Activated CD8-positive, alpha-beta memory T cell treated with anti-CD3 and anti-CD28 coated beads for 48 hours (primary cell): ENCODE measurements at places on chromosomes 2 and 18.

- no peak for DNase-seq
Measured at GRCh38 chr2:228847684-228848083, 423.4 kb downstream of the PID1 start.

DNA sequence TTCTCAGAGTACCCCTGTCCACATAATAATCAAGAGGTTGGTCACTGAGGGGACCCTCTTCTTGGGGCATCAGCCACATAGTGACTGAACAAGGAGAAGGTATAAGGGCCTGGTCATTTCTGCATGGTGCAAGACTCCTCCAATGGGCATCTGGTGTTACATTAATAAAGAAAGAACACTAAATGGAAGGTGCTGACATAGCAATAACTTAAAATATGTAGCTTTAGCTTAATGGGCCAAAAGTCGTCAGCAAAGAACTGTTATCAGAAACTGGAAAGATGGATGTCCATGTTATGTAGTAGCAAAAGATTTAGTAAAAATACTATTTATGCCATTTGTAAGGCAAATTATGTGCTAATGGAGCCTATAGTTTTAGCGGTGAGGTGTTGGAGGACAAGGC, 916.5 kb upstream of the SOX11 start:
- DNase-seq, result no peak

GRCh38 chr2:139427164-139427563, 647.0 kb upstream of the NXPH2 start:
- DNase-seq, result no peak

- no peak for DNase-seq
Measured at GRCh38 chr2:186946896-186947467, 98.0 kb upstream of the ZSWIM2 start.

- no peak for DNase-seq
Measured at GRCh38 chr2:158544998-158545397, 88.2 kb downstream of the PKP4 start.

- no peak for DNase-seq
Measured at GRCh38 chr2:238908960-238909951, 61.4 kb downstream of the TWIST2 start.

GRCh38 chr18:21303445-21303844, 61.4 kb downstream of the GREB1L start:
- DNase-seq, result no peak

DNA sequence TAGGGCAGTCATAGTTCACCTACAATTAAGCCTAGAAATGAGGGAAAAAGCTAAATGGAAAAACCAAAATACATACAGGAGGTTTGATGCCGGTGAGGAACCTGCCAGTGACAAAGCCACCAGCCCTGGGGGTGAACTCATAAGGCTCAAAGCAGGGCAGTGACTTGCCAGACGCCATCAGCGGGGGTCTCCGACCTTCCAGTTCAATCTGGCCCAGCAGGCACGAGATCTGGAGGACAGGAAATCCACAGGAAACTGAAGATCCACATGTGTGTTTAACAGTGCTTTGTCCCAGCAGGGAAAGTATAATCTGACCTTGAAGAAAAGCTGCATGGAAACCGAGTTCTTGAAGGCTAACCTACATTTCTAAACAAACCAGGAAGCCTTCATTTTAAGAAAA, 60.1 kb downstream of the POLR1A start:
- no peak for DNase-seq

DNA sequence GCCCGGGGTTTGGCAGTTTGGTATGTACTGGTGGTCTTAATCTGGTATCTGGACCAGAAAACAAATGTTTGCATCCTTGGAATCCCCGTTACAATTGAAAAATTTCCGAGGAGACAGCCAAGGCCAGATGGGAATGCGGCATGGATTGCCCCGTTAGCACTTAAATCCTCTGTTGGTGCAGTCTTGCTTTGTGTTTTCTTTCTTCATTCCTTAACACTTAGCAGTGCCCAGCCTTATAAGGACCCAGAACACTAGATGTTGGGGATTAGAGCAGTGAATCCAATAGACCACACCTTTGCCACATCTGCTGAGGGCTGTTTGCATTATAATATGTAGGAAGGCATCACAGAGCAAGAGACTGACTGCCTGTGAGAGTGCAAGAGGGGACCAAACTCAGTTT, 12.8 kb upstream of the ZNF532 start:
- no peak for DNase-seq

GRCh38 chr18:63443829-63444228, 21.6 kb upstream of the VPS4B start:
- DNase-seq, result no peak

GRCh38 chr2:148282201-148282600, 261.3 kb downstream of the MBD5 start:
- DNase-seq, result no peak

DNA sequence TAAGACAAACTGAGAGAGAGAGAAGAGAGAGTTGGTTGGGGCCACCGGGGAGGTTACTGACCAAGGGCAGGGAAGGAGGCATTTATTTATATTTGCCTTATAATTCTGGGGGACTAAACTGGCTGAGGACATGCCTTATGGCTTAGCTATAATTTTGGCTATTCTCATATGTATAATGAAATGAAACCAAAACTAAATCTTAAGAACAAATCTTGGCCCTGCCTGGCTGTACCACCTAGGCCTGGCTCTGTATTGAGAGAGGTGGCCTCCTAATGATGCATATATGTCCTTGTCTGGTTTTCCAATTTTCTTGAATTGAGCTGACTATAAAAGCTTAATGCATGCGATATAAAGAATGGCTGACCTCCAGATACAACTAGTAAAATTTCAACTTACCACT, 3.5 kb upstream of the PPP1CB start:
- DNase-seq, result no peak

GRCh38 chr2:42835577-42836371, 43.4 kb upstream of the HAAO start:
- no peak for DNase-seq

- DNase-seq, result no peak
Measured at GRCh38 chr2:202149936-202150335, 76.9 kb downstream of the KIAA2012 start.

DNA sequence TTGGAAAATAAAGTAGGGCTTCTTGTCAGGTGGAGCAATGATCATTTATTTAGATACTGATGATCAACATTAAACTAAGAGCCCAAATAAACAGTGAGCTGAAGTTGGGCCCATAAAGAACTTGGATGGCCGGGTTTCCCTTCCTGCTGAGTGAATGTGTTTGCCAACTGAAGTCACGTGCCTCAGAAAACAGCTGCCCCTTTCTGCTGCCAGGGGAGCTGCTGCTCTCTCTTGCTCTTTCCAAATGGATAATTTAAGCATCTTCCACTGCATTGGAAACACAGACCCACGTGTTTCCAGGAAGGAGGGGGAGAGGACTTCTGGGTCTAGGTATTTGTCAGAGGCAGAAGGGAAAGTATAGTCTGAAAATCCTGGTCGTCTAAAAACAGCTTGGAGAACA, 22.9 kb upstream of the NCKAP5 start:
- no peak for DNase-seq

- DNase-seq, result no peak
Measured at GRCh38 chr18:8253944-8254343, 355.3 kb upstream of the RAB12 start.

- no peak for DNase-seq
Measured at GRCh38 chr2:106187273-106187891, 6.7 kb downstream of the UXS1 start.

- DNase-seq, result no peak
Measured at GRCh38 chr2:29119211-29119610, 4.0 kb downstream of the CLIP4 start.

DNA sequence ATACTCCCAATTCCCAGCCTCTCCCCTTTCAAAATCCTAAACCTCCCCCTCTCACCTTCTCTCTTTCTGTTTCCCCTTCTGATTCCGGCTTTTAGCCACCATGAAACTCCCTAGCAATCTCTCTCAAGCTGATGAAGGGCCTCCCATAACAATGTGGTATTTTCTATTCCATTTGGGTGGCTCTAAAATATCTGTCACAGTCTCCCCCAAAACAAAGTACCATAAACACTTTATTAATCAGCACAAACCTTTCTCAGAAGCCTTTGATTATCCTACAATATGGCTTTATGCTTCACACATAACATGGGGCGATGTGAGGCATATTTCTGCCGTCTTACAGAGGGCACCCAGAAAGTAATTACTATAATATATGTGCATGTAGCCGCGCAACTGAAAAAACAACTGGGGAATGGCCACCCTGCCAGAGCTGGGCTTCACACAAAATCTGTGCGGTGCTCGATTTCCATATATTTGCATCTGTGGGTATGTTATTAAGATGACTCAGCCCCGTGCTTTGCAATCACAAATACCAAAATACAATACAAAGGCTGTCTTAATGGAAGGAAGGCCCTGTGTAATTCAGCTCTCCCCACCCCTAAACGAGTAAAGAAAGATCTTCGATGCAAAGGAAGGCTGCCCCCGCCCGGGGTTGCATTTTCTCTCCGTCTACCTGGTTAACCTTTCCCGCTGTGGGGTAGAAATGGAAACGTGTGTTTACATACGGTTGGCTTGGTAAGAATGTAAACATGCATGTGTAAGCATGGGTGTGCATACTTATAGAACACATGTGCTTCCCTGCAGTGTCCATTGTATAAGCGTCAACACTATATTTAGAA, 81.4 kb downstream of the CELF4 start:
- DNase-seq, result no peak

- no peak for DNase-seq
Measured at GRCh38 chr2:190126798-190127197, 64.3 kb upstream of the MSTN start.

GRCh38 chr18:37540424-37541138, 25.0 kb downstream of the CELF4 start:
- no peak for DNase-seq

DNA sequence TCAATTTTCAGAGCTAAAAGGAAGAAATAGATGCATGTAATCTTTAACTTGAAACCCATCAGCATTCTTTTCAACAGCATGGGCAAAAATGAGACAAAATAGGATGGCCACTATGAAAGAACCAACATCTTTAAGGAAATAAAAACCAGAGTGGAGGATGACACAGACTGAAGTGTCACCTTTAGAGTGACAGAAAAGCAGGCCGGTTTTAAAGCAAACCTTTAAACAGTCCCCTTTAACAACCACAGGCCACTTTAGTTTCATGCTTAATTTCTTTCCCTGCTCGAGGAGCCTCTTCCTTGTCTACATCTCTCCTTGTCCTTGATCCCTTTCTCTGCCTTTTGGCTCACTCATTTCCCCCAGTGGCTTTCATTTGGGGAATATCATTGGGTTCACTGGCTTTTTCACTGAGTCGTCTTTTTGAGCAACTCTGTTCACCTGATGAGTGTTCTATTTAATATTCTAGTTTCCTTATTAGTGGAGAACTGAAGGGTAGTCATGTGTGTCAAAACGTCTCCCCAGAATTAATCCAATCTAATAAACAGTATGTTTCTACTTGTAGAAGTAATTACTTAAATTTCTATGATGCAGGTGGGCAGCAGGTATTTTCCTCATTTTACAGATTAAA, 72.5 kb downstream of the DOCK10 start:
- no peak for DNase-seq

- DNase-seq, result no peak
Measured at GRCh38 chr2:11343368-11343649, 1.1 kb downstream of the ROCK2 start.

- DNase-seq, result no peak
Measured at GRCh38 chr2:85604568-85605339, 2.3 kb upstream of the TMEM150A start.

DNA sequence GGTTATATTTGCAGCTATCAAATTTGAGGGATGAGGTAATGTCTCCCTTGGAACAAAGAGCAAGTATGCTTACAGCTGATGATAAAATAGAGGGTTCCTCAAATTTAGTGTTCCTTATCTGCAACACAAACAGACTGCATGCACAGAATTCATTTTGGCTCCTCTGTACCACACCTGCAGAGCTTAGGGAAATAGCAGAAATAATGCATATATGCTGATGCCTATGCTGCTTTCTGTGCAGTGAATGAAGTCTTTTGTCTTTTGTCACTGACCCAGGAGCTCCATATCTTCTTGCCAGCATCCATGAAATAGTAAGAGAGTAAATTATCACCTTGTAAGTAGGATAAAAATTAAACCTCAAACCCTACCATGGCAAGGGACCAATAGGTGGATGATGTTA, 69.8 kb downstream of the NCKAP1 start:
- DNase-seq, result no peak

- no peak for DNase-seq
Measured at GRCh38 chr18:34207344-34207851, 17.3 kb downstream of the NOL4 start.

DNA sequence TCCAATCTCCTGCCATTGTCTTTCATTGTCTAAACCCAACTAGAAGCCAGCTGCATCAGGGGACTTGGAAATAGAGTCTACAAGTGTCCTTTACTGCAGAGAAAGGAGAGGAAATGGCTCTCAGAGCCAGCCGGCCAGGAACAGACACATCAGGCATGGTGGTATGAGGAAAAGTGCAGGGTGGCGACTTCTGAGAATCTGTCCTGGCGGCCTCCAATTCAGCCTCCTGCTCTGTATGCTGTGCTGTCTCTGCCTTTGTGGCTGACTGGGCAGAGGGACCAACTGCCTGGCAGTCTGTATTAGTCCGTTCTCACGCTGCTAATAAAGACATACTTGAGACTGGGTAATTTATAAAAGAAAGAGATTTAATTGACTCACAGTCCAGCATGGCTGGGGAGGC, 36.8 kb upstream of the AQP4 start:
- DNase-seq, result no peak

GRCh38 chr18:22643731-22644130, 226.0 kb upstream of the CTAGE1 start:
- no peak for DNase-seq

GRCh38 chr2:83650898-83651297, 808.2 kb downstream of the SUCLG1 start:
- no peak for DNase-seq

DNA sequence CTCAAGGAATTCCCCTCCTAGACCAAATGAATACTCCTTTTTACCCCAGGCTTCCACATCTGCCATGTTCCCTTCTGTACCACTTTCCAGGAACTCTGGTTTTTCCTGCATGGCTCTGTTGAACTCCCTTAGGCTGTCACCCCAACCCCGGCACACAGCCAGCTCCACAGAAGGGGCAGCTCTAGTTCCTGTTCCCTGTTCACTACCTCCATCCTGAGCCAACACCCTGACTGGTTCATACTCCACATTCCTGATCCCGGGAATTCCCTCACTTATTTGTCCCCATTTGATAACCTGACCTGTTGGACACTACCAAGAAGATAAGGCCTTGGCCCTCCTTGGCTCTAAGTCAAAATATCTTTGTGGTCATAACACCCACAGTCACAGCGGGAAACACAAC, 280.9 kb upstream of the RAB6C start:
- DNase-seq, result no peak

- no peak for DNase-seq
Measured at GRCh38 chr2:12877761-12878160, 161.0 kb downstream of the TRIB2 start.
